PC-9 (cell line): ENCODE measurements at places on chromosomes 5 and 9. TPM values are rescaled to one million over a fixed set of nuclear protein-coding genes. Genes with fewer than 3 reads are reported as not detected.

The F12 gene
- 14.5 and 17.0 TPM in 2 replicates for total RNA-seq

The GABRB2 gene
- total RNA-seq: not detected in 2 replicates

The PIP5K1B gene
- not detected in 2 replicates for total RNA-seq

The MEIKIN gene
- not detected in 2 replicates for total RNA-seq

The GNG10 gene
- total RNA-seq: 70.8 and 76.9 TPM in 2 replicates

The MCIDAS gene
- total RNA-seq: 1.1 and 1.8 TPM in 2 replicates

The KYAT1 gene
- total RNA-seq: 26.1 and 27.6 TPM in 2 replicates

The SIMC1 gene
- 6.5 and 7.3 TPM in 2 replicates for total RNA-seq

The PRELID2 gene
- total RNA-seq: 24.8 and 27.7 TPM in 2 replicates

The ANKRD34B gene
- total RNA-seq: 0.15 and 0.26 TPM in 2 replicates

The ADGRV1 gene
- 1.0 and 1.2 TPM in 2 replicates for total RNA-seq

The NR2F1 gene
- 1.1 and 1.3 TPM in 2 replicates for total RNA-seq

The BTNL3 gene
- not detected in 2 replicates for total RNA-seq

The ZSWIM6 gene
- 9.7 and 12.9 TPM in 2 replicates for total RNA-seq

- no peak for DNase-seq
These were observed 108.1 kb downstream of the GABBR2 start for GRCh38 chr9:98600631-98601030.

DNA sequence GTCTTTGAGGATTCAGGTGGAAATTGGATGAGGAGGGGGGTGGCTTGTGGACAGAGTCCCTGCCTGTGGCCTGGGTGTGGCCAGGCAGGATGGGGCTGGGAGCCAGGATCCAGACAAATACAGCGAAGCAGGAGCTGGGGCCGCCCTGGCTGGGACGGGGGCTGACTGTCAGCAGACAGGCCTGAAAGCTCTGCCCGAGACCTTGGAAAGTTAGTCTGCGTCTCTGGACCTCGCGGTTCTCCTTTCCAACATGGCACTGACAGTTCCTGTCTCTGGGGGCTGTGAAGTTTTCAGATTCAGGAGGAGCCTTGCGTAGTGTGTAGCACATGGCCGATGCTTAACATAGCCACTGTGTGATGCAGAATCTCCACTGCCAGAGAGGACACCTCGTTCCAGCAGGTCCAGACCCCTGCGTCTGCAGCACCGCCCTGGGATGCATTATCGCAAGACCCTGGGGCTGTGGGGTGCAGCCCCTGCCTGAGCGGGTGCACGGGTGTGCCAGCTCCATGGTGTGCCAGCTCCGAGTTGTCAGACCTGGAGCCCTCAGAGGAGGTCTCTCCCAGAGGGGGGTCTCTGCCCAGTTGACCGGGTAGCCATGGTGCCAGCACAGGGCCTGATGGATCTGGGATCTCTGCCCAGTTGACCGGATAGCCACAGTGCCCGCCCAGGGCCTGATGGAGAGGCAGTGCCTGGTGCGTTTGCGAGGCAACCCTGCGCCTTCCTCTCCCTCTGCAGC lies 89.3 kb downstream of the COL5A1 start:
- no peak for DNase-seq

DNA sequence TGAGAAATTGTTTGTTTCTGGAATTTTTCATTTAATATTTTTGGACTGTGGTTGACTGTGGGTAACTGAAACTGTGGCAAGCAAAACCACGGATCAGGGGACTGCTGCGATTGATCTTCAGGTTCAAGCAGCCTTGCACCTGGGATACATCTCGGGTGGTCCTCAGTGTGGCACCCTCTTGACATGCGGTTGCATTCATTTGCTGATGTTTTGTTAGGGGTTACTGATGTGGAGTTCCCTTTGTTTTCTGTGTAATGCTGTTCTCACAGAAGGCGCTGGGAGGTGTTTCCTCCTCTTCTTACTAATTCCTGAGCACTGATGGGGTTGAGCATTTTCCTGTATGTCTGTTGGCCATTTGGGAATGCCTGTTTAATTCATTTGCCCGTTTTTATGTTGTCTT lies 60.4 kb downstream of the EHMT1 start:
- DNase-seq: no peak

GRCh38 chr9:98807814-98808195 lies 335 bp downstream of the GALNT12 start:
- no peak for DNase-seq

GRCh38 chr5:179892255-179892654 lies 15.4 kb downstream of the TBC1D9B start:
- DNase-seq: no peak

DNA sequence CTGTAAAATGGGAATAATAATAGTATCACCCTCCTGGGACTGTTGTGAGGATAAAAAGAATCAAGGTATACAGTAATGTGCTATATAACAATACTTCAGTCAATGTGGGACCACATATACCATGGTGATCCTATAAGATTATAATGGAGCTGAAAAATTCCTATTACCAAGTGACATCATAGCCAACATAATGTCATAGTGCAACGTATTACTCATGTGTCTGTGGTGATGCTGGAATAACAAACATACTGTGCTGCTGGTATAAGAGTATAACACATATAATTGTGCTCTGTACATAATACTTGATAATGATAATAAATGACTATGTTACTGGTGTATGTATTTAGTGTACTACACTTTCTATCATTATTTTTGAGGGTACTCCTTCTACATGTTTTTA lies 38.1 kb downstream of the LIFR start:
- no peak for DNase-seq

GRCh38 chr9:76570826-76571225 lies 111.8 kb downstream of the GCNT1 start:
- no peak for DNase-seq

DNA sequence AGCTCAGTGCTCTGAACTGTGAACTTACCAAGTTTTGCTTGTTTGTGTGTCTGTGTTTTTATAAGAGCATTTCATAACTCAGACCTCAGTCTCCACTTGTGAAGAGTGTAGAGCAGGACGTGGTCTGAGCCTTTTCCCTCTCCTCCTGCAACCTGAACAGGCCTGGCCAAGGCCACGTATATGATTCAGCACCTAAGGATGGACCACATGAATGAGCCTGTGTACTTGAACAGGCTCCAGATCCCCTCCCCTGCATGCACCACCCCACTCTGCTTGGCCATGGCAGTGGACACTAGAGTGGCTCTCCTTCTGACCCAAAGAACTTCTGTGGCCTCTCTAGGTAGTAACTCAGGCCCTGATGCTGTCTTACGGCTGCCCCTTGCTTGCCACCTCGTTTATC lies 125.9 kb upstream of the FSTL4 start:
- no peak for DNase-seq

- DNase-seq: no peak
These were observed 135.3 kb upstream of the IL12B start for GRCh38 chr5:159465604-159466003.

- DNase-seq: no peak
These were observed 18.5 kb upstream of the FKTN start for GRCh38 chr9:105539452-105539851.

DNA sequence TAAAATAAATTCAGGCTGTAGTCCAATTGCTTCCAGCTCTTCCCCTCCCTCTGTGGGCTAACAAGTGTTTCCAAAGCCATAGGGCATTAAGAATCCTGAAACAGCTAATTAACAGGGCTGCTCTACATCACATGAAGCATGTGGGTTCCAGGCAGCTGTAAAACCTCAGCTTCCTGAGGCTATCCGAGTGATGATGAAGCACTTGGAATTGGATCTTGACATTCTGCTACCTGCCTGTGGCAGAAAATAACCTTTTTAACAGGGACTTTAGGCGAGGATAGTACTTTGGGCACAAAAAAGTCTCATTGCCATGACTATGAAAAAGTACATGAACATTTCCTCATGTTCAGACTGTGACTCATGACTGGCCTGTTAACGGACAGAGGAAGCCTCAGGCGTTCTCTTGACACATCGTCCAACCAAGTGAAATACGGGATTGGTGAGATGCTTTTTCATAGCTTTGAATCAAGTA lies 107.2 kb downstream of the PDE4D start:
- DNase-seq: peak; percentile 95

- no peak for DNase-seq
These were observed 133.6 kb downstream of the OXCT1 start for GRCh38 chr5:41736641-41737040.

- peak; percentile 37 for DNase-seq
These were observed 87.3 kb upstream of the GNAQ start for GRCh38 chr9:78118742-78119473.

- DNase-seq: no peak
These were observed 90.3 kb downstream of the ZNF618 start for GRCh38 chr9:113966394-113966793.

- DNase-seq: no peak
These were observed 22.2 kb upstream of the CXCL14 start for GRCh38 chr5:135600971-135601381.

GRCh38 chr5:20609126-20609525 lies 621.1 kb upstream of the CDH18 start:
- no peak for DNase-seq

DNA sequence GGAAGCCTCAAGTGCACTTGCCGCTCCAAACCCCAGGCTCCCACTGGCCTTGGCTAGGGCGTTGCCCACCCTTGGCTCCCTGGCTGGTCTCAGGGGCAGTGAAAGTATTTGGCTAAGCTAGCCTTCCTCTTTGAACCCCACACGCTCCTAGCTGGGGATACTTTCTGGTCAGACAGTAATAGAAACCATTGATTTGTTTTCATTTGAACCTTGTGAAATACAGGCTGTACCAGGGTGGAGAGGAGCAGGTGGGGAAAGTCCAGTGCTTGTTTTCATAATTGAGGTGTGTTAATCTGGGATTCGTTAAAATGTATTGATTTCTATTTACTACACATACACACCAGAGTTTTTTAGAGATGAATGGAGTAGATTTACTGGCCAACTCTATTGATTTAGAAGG lies 45.9 kb upstream of the TRMT10B start:
- no peak for DNase-seq

GRCh38 chr9:134940236-134941208 lies 22.8 kb upstream of the FCN1 start:
- no peak for DNase-seq

DNA sequence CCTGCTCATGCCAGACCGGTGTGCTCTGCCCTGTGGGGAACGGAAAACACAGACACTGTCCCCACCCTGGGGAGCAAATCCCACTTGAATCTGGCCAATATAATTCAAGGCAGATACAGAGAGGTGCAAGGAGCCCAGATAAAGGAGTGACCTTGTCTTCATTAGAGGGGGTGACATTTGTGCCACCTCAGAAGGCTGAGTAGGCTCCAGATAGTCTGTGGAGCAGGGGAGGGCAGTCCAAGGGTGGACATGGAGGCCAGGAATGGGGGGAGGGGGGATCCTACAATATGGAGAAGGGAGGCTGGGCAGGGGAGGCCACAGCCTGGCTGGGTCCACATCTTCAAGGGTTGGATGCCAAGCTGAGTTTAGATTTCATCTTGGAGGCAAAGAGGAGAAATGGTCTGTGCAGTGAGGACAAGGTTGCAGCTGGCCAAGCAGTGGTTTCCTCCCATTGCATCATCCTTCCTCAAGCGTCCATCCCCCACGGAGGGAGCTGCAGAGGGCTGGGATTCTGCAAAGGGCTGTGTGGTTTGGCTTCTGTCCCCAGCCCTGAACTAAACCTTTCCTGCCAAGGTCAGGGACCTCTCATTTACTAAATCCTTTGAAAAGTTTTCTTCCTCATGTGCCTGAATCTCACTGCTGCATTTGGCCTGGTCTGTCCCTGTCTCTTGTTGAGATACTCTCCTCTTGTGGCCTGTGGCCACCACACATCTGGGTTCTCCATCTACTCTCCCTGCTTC lies 60.1 kb downstream of the GALNT12 start:
- DNase-seq: no peak

DNA sequence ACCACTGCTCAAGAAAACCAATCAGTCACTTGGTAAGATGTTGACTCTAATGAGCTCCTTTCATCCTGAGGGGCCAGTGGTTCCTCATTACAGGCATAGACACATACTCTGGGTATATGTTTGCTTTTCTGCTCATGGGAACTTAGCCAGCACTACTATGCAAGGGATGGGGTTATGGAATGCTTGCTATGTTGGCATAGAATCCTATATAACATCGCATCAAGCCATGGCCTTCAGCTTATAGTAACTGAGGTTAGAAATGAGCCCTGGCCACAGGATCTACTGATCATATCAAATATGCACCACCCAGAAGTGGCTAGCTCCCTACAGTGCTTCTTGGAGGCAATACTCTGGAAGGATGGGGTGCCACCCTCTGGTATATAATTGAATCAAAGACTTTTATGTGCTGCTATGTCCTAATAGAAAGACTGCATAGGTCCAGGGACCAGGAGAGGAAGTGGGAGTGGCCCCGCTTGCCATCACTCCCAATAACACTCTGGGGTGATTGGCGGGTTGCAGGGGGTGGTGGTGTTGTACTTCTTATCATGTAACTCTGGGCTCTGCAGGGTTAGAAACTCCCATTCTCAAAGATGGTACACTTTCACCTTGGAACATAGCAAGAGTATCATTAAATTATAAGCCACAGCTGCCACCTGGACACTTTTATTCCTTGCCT lies 70.3 kb downstream of the ZNF366 start:
- no peak for DNase-seq

DNA sequence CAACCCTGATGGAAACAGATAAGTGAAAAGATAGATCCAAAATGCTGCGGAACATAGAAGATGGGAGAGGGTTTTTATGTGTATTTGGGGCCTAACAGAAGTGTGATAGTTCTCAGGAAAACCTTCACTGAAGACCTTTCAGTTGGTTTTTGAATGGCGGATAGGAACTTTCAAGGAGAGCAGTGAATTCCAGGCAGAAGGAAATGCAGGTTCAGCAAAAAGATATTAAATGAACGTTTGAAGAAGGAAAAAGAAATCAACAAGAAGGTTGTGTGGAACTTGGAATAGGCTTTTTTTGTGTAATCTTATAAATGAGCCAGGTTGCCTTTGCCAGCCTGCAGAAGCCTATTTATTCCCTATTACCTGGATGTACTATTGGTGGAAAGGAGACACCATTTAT lies 2.1 kb downstream of the PPIP5K2 start:
- DNase-seq: no peak

DNA sequence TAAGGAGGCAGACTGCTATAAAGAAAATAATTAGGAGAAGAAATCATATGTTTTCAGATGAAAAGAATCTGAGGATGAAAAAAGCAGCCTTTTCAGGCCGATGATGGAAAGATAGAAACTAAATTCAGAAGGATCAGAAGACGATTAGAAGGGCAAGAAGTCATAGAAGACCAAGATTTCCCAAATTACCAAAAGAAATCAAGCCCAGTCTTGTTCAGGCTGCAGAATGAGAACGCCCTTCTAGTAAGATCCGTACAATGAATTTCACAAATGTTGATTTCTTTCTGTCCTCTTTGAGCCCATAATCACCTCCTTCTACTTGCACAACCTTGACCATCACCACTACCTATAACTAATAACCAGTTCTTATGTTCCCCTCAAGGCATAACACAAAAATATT lies 114.6 kb upstream of the CCDC152 start:
- DNase-seq: no peak

DNA sequence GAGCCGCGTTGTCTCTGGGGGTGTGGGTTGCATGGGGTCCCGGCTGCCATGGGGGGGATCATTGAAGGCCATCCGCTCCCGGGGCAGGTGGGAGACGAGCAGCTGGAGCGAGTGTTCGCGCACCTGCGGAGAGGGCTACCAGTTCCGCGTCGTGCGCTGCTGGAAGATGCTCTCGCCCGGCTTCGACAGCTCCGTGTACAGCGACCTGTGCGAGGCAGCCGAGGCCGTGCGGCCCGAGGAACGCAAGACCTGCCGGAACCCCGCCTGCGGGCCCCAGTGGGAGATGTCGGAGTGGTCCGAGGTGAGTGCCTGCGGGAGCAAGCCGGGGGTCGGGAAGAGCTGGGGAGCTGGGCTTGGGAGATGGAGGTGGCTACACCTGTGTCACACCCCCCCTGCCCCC lies 33.7 kb downstream of the ADAMTSL2 start:
- no peak for DNase-seq

- DNase-seq: no peak
These were observed 95.6 kb downstream of the ADGRV1 start for GRCh38 chr5:90654215-90654614.
